ENCODE measurements at places on chromosomes 6 and 20. TPM values are rescaled to one million over a fixed set of nuclear protein-coding genes. Genes with fewer than 3 reads are reported as not detected.

The RREB1 gene
- polyA plus RNA-seq, result 19.7 TPM

The DEFB132 gene
- polyA plus RNA-seq, result not detected

The HAO1 gene
- polyA plus RNA-seq, result not detected

The BPIFB1 gene
- 0.77 TPM for polyA plus RNA-seq

The CLVS2 gene
- not detected for polyA plus RNA-seq

The KCNG1 gene
- 15.3 TPM for polyA plus RNA-seq

The ZNF391 gene
- 0.51 TPM for polyA plus RNA-seq

The APOM gene
- 6.0 TPM for polyA plus RNA-seq

The OPN5 gene
- polyA plus RNA-seq, result not detected

The IRF4 gene
- polyA plus RNA-seq, result 0.27 TPM

The TRIM40 gene
- not detected for polyA plus RNA-seq

The AHI1 gene
- polyA plus RNA-seq, result 3.9 TPM

The PTCRA gene
- polyA plus RNA-seq, result not detected

The DEFB124 gene
- 0.16 TPM for polyA plus RNA-seq

The OXT gene
- not detected for polyA plus RNA-seq

The SLA2 gene
- 0.57 TPM for polyA plus RNA-seq

The NOTCH4 gene
- polyA plus RNA-seq, result 6.5 TPM

The EYA2 gene
- polyA plus RNA-seq, result 23.6 TPM

The SLC35A1 gene
- 14.5 TPM for polyA plus RNA-seq

The WFDC5 gene
- polyA plus RNA-seq, result 6.4 TPM

The PTGIS gene
- 3.5 TPM for polyA plus RNA-seq

The BCLAF1 gene
- polyA plus RNA-seq, result 20.3 TPM

The HLA-DQA2 gene
- polyA plus RNA-seq, result 0.24 TPM

The GSTA4 gene
- polyA plus RNA-seq, result 62.0 TPM

The COL12A1 gene
- polyA plus RNA-seq, result 18.2 TPM

The HCRTR2 gene
- polyA plus RNA-seq, result not detected

The CLPSL2 gene
- not detected for polyA plus RNA-seq

The SRSF6 gene
- polyA plus RNA-seq, result 68.9 TPM

The SKIC2 gene
- polyA plus RNA-seq, result 58.0 TPM

The PPIL6 gene
- polyA plus RNA-seq, result 0.16 TPM

The OR2H1 gene
- not detected for polyA plus RNA-seq

The SOX12 gene
- polyA plus RNA-seq, result 2.2 TPM

The LYRM2 gene
- 16.2 TPM for polyA plus RNA-seq

The PHF1 gene
- 27.3 TPM for polyA plus RNA-seq

The RGS19 gene
- polyA plus RNA-seq, result 5.0 TPM

The SGK2 gene
- polyA plus RNA-seq, result 0.73 TPM

The CDC5L gene
- polyA plus RNA-seq, result 7.8 TPM

The SPTLC3 gene
- 3.5 TPM for polyA plus RNA-seq

The ULBP3 gene
- polyA plus RNA-seq, result 1.9 TPM

The RIMS1 gene
- 0.45 TPM for polyA plus RNA-seq

The HLA-DOB gene
- polyA plus RNA-seq, result 0.75 TPM

The HSPA12B gene
- 2.3 TPM for polyA plus RNA-seq

The RNF182 gene
- polyA plus RNA-seq, result 0.08 TPM

The GTF2H4 gene
- 32.0 TPM for polyA plus RNA-seq

The MUC22 gene
- 5.8 TPM for polyA plus RNA-seq
